ENCODE measurements at places on chromosomes 12 and 14.

DNA sequence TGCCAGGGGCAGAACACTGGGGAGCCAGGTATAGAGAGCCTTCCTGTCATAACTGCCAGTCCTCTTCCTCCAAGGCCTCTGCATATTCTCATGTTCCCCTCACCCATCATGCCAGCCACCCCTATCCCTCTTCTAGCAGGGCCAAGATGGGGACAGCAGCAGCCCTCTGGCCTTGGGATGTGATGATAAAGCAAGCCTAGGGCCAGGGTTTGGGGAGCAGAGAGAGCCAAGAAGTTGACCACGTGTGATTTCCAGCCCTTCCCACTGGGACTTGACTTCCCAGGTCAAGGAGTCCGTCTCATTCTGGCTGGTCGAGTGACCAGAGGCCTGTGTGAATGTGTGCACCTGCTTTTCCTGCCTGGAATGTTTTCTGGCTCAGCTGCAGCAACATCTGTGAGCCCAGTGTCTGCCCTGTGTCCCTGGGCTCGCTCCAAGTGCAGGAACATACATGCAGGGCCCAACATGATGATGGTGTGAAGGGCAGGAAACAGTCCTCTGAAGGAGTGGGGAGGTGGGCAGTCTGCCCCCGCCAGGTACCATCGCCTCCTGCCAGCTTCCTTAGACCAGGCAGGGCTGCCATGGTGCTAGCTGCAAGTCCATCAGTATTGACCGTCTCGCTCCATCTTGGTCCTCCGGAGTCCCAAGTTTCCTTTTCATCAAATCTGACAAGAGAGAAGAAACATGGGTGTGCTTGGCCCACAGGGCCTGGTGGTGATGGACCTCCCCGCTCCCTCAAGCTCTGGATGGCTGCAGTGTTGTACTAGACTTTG, 21.0 kb downstream of the VASH1 start:
- no peak for DNase-seq

GRCh38 chr12:1405619-1406018, 188.8 kb downstream of the FBXL14 start:
- no peak for DNase-seq

DNA sequence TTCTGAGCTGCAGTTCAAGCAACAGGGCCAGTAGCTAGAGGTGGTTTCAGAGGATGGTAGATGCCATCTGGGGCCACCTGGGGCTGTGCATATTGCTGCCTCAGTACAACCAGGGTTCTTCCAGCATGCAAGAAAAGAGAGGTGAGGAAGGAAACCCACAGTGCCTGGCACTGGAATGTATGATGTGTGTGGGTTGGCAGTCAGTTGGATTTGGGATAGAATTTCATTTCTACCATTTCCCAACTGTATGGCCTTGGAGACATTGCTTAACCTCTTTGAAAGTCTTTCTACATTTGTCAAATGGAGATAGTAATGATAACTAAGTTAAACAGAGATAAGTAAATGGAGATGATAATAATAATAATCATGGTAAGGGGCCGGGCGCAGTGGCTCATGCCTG, 10.2 kb upstream of the LRRC10 start:
- DNase-seq: no peak

- peak; percentile 92 for DNase-seq
Measured at GRCh38 chr12:4269279-4269991, 4.1 kb upstream of the CCND2 start.

GRCh38 chr12:105205322-105206048, 30.5 kb downstream of the APPL2 start:
- DNase-seq: no peak

GRCh38 chr12:94254270-94254669, 105.9 kb downstream of the PLXNC1 start:
- no peak for DNase-seq

- peak; percentile 71 for DNase-seq
Measured at GRCh38 chr12:31650918-31651317, 8.6 kb upstream of the ETFBKMT start.

DNA sequence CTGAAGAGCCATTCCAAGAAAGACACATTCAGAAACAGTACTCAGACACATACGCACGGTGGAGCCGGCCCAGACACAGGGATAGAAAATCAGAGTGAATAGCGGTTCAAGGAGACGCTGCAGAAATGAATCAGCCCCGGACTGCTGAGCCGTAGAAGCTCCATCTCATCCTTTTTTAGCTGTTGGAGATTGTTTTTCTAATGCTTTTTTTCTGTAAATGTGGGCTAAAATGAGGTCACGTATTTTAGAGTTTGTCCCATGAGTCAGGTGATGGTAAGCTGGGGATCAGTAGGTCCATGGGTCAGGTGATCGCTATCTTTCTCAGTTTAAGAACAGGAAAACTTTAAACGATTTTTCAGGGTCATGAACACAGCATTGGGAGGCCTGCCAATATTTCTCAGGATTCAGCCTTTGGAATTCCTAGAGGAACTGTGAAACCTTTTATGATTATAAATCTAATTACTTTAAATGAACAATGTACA, 202.4 kb downstream of the ITPR2 start:
- DNase-seq: peak; percentile 50

- no peak for DNase-seq
Measured at GRCh38 chr14:93759719-93760307, 28.5 kb downstream of the PRIMA1 start.

DNA sequence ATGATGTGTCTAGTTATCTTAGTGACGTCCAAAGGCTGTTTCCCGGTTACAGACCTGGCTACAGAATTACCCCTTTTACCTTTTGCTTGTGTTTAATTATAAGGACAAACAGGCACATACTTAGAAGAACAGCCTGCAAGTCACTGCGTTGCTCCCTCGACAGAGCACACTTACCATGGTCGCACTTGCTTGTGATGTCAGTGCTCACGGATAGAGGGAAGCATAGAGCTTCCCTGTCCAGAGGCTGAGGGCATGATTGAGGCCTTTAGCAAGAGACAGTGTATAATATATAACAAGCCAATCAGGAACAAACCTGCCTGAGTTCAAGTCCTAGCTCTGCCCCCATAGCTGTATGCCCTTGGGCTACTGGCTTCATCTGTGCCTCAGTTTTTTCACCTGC, 73.2 kb upstream of the SCN8A start:
- no peak for DNase-seq

DNA sequence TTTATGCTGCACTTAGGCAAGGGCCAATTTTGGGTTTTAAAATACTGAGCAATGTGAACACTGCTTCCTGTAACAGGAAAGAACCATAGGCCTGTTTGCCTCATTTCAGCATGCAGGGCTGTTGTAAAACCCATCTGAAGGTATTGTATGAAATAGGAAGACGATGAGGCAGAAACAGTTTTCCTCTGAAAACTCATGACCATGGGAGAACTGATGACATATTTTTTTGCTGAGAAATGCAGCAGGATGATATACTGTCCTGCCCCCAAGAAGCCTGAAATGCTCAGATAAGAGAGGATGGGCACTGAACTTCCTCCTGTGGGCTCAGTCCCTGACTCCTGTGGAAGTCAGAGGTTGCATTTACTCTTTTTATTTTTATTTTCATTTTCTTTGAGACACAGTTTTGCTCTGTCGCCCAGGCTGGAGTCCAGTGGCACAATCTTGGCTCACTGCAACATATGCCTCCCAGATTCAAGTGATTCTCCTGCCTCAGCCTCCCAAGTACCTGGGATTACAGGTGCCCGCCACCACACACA, 17.4 kb downstream of the PYGL start:
- DNase-seq: no peak

DNA sequence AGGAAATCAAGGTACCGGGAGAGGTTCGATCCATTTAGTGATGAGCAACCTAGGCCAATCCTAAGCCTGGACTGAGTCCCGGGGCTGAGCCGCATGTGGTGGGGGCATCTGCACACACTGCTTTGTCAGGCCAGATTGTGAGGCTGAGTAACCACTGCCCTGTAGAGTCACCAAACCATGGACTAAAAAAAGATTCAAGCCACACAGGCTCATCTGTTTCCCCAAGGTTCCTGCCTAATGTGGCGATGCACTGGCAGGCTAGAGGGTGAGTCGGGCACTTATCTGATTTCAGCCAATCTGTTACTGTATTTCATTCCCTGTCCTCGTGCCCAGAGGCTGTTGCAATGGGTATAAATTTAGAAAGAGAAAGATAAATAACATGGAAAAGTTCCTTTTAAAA, 140.8 kb downstream of the TTC7B start:
- no peak for DNase-seq

DNA sequence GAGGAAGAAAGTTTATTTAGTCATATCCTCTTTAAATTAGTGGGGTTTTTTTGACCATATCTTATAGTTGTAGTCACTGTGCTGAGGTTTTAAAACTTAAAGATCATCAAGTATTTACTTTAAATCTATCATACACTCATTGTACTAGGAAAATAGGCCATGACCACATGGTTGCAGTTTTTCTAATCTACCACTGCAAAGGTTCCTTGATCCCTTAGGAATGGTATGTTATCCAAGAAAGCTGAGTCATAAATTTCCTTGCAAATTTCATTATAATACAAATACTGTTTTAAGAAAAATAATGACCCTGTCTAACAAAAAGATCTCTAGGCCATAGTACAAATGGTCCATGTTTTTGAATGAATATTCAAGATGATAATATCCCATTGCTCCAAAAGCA, 74.7 kb downstream of the DBX2 start:
- no peak for DNase-seq

Data from hepatocyte (in vitro differentiated cells).